ENCODE measurements at places on chromosomes 5 and 9.
A peak's percentile ranks its signal among the peaks of the same experiment; 100 is the strongest.

- DNase-seq: no peak
Measured at GRCh38 chr9:123658792-123659191, 271.1 kb downstream of the DENND1A start.

GRCh38 chr5:168479166-168479565 lies 7.1 kb upstream of the RARS1 start:
- peak; percentile 20 for DNase-seq

- no peak for DNase-seq
Measured at GRCh38 chr5:171771856-171772255, 13.8 kb upstream of the SMIM23 start.

DNA sequence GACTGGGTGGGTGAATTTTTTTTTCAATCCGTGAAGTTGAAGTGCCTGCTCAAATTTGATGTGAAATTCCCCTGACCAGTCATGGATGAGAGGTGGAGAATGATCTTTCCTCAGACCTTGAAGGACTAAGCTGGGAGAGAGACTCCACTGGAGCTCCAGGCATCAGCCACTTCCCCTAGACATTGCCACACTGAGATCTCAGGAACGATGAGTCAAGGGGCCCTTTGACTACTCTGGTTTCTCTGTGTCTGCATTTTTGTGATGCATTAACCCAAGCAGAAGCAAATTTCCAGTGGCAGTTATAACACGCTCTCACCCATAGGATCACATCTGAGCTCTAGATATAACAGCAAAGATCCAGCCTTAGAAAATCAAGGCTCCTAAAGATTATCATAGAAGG lies 171.2 kb upstream of the KIF2A start:
- DNase-seq: no peak

DNA sequence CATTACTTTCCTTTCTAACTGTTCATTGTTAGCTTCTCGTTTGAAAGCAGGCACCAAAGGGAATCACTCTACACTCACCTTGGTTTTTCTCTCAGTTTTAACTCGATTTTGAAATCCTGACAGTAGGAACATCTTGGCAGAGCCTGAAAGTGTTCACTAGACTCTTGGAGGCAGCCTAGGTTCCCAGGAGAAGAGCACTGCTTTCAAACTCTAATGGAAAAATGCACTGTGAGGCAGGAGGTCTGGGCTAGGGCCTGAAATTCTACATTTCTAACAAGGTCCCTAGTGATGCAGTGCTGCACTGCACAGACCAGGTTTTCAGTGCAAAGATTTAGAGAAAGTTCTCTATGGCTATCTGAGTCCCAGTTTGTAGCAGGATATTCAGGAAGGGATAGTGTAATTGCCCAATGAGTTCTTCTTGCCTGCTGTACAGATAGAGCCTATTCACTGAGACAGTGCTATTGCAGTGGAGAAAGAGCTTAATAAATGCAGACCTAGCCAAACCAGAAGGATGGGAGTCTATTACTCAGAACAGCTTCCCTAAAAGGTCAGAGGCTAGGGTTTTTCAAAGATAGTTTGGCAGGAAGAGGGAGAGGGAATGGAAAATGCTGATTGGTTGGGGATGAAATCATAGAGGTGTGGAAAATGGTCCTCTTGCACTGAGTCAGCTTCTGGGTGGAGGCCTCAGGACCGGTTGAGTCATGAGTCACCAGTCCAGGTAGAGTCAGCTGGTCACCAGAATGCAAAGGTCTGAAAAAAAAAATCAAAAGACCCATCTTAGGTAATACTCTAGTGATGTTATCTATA lies 153.9 kb downstream of the GPBP1 start:
- peak; percentile 56 for DNase-seq

- no peak for DNase-seq
Measured at GRCh38 chr9:89139455-89139854, 39.2 kb downstream of the SHC3 start.

DNA sequence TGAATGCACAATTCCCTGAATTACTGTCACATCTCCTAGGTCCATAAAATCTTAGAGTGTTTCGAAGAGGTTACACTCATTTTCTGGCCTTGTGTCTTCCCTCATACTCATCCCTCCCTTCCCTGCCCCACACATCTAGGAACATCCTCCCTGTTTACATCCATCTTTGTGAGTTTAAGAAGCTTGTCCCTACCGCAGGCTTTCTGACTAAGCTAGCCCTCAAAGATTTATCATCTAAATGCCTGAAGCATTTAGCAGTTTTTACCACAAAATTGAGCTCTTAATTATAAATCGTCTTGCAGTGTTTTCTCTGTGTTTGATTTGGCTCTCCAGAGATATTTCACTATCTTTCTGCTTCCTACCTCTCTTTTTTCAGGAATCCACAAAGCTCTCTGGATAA lies 374.8 kb downstream of the KIAA0825 start:
- DNase-seq: peak; percentile 86

GRCh38 chr5:174724484-174725260 lies at the start of gene MSX2:
MSX2 (plus strand) TSS chr5:174724582; CDS start chr5:174724660, 78 bp downstream.
- DNase-seq: no peak

- DNase-seq: no peak
Measured at GRCh38 chr5:139684881-139685749, 37.0 kb downstream of the CXXC5 start.

GRCh38 chr9:75685062-75685461 lies 205.4 kb upstream of the PCSK5 start:
- no peak for DNase-seq

DNA sequence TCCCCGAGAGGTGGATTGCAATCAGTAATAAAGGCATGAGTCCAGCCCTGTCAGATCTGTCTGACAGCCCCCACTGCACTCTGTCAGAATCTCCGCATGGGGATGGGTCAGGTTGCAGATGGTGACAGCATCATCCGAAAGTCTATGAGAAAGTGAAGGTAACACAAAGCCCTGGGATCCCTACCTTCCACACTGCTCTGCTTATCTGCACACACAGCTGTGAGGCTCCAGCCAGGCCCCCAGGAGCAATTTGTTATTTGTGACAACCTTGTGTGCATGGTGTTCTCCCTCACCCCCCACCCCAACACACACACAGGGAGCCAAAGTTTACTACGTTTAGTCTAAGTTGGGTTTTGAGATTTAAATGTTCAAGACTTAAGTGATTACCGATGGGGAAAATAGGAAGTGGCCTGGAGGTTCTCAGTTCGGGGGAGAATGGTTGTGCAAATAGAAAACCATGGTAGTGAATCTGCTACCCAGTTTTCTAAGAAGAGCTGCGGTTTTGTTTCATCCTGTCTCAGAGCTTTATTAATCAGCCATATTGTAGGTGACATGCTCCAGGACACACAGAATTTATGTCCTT lies 92.7 kb downstream of the SV2C start:
- DNase-seq: no peak

DNA sequence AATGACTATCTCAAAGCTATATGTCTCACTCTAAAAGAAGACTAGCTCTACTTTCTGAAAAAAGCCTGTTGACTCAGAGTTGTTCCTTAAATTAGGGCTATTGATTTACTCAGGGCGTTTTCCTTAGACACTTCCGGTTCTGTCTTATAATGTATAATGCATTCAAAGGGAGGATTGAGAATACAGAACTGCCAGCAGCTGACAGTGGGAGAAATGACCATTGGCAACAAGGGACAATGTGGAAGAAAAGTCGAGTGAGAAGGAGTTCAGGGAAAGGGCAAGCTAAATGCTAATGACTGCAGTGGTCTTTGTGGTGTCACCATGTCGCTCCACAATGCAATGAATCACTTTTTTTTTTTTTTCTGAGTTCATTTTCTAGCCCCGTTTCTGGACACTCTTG lies 65.7 kb upstream of the ANKH start:
- no peak for DNase-seq

- peak; percentile 81 for DNase-seq
Measured at GRCh38 chr9:107732781-107733522, 243.4 kb upstream of the KLF4 start.

DNA sequence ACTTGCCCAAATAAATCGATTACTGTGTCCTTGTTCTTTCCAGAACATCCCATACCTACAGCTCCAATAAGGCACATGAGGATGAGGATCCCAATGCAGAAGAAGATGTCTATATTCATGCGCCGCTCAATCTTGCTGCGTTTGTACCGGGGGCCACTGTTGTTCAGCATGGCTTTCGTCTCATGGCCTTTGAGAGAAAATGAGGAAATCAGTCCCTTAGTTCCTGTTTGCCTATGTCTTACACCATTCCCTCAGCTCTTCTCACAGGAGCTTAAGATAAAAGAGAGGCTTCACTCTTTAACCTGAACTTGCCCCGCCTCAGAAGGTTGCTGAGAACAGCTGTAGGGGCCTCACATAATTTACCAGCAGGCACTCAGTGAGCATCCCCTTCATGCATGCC lies 211.6 kb downstream of the ATP10B start:
- no peak for DNase-seq

DNA sequence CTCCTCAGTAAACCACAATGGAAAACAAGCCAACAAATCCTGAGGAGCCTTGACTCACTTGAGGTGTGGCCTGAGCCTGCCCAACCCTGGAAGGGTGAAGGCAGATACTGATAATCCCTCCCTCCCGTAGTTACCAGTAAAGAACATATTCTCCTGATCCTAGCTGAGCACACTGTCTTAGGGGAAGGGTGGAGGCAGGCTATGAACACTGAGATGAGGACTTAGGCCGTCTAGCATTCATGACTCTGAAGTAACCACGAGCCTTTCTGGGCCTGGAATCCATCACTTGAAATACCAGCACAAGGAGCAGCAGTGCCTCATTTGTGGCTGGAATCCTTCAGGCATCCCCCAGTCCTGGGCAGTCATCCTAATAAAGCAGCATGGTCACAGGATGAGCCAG lies 124.5 kb upstream of the PRLR start:
- no peak for DNase-seq

DNA sequence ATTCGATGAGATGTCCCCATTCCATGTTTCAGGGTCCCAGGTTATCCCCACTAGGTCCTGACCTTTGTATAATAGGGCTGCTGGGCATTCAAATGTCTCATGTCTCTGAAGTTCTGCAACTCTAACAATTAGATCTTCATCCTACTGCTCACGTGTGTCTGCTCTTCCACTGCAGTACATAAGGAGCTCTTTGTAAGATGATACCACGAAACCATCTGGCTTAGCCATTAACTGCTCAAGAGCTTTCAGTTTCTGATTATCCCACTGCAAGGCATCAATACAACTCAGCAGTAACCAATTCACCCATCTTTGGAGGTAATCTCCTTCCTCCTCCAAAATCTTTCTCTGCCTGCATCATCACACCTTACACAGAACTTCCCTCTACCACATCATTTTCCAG lies 49.9 kb upstream of the PPP2CA start:
- DNase-seq: no peak

DNA sequence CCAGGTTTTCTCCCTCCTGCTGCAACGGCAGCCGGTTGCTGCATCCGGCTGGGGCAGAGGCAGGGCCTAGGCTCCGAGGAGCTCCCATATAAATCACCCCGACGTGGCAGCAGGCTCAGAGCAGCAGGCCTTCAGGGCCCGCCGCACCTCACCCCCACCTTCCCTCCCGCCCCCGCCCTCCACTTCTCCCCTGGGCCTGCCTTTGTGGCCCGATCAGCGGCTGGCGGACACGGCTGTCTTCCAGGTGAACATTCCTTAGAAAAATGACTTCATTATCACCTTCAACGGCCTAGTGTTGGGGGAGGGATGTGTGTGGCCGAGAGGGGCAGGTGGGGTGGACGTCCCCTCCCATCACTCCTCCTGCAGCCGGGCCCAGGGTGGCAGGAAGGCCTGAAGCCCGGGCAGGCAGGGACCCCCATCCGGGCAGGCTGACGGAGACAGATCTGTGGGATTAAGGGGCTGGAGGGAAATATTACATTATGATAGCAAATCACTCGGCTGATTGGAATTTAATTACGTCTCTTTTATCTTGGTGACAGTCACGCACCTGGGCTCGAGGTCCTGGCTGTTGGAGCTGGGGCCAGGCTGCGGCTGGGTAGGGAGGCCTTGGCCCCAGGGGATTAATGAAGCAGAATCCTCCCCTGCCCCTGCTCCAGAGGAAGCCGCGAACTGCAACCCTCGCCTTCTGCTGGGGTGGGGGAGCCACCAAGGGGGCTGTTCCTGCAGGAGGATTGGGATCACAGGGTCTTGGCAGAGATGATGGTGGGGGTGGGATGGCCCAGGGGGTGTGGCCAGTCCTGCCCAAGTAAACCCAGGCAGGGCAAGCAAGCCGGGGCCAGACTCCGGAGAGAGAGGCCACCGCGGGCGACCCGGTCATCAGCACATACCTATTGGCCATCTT lies 38.4 kb upstream of the RXRA start:
- DNase-seq: no peak

- no peak for DNase-seq
Measured at GRCh38 chr5:851553-851952, 767 bp upstream of the ZDHHC11 start.

- no peak for DNase-seq
Measured at GRCh38 chr9:117409321-117409720, 5.5 kb downstream of the ASTN2 start.

- DNase-seq: no peak
Measured at GRCh38 chr5:87116825-87117512, 150.7 kb upstream of the RASA1 start.

DNA sequence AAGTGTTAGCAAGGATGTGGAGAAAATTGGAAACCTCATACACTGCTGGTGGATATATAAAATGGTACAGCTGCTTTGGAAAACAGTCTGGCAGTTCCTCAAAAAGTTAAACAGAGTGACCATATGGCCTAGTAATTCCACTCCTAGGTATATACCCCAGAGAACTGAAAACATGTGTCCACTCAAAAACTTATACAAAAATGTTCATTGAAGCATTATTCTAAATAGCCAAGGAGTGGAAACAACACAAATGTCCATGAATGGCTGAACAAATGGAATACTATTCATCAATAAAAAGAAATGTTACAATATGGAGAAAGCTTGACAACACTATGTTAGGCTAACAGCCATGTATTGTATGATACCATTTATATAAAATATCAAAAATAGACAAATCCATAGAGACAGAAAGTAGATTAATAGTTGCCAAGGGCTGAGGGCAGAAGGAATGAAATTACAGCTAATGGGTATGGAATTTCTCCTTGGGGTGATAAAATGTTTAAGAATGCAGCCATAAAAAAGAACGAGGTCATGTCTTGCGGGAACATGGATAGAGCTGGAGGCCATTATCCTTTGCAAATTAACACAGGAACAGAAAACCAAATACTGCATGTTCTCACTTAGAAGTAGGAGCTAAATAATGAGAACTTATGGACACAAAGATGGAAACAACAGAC lies 33.6 kb upstream of the FBP1 start:
- DNase-seq: peak; percentile 89

DNA sequence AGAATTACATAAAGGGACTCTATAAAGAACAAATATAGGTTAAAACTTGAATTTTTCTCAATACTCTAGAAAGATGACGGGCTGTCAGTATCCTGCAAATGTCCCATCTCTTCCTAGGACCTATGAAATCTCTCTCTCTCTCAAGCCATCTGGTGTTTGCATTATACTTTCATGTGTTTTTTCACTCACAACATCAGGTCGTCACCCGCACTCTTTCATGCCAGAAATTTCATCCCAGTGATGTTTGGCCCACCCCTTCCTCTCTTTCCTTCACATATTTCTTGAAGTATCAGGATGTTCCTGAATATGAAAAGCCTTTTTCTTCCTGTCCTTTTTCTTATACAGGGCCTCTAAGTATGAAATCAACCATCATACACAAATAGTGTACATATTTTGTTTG lies 63.3 kb upstream of the GAS1 start:
- no peak for DNase-seq
